CD4-positive, alpha-beta T cell treated with Interleukin-15 for 4 hours (primary cell): ENCODE measurements at places on chromosomes 2 and 18.

DNA sequence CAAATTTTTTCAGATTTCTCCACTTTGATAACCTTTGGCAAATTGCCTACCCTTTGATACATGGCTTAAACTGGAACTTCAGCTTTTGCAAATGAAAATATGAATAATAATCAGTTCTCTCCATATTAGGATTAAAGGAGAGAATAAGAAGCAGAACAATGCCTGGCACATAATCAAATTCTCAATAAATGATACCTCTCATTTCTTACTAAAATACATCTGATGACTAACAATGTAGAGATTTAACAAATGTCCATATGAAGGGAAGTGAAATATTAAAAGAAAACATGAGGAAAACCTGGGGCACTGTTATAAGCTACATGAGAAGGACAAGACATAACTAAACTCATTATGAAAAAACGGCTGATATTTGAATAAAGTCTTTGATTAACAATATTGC is 1103.6 kb downstream of the LRP1B start:
- DNase-seq: no peak

- no peak for DNase-seq
These were observed 76.1 kb downstream of the SCG2 start for GRCh38 chr2:223526106-223526505.

DNA sequence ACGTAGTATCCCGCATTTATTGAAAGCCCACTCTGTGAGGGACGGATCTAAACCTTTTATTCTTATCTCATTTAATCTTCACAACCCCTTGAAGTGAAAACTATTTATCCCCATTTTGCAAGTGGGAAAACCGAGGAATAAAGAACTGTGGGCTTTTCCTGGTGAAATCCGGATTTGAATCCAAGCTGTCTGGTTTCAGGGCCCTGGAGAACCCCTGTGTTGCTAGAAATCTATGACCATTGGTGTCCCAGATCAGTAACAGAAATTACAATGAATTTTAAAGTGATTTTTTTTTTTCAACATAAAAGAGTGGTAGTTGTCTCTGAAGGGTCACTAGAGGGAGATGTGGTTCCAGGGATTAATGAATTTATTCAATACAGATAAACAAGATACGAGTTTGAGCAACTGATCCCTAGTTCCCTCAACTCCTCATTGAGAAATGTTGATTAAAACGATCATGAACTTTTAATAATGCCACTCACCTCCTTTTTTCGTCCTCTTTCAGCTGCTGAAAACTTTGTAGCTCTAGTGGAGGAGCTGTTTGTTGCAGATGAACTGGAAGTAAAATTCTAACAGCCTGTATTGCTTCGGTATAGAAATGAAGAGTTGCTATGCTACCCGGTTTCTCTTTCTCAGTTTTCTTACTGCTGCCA is 940 bp downstream of the XRCC5 start:
- DNase-seq: peak; percentile 7

DNA sequence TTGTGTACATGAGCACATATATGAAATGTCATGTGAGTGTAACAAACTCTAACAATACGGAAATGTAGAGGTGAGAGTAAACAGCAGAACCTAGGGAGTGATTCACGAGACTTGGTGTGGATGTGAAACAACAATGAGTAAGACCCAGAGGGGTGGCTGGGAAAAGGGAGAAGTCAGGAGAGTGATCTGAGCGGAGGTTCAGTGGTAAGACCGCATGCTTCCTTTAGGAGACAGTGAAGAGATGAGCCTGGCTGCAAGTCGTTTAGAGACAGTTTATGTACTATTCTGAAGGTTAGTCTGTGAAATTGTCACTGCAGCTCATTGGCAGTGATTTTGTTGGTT is 150.6 kb downstream of the PRPF40A start:
- DNase-seq: no peak

DNA sequence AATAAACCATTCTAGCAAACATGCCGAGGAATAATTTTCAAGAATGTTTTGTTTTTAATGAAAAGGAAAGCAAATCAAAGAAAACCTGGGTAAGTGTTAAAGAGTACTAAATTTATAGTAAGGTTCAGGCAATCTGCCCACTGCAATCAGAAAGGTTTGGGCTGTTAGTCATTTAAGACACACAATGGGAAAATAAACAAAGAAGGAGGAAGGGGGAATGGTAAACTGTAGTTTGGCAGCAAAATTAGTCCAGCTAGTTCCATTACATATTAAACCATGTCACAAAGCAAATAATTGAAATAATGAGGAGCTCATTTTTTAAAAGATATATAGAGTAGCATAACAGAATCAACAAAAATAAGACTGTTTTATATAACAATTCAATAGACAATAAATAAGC is 87.5 kb upstream of the COPS8 start:
- no peak for DNase-seq

DNA sequence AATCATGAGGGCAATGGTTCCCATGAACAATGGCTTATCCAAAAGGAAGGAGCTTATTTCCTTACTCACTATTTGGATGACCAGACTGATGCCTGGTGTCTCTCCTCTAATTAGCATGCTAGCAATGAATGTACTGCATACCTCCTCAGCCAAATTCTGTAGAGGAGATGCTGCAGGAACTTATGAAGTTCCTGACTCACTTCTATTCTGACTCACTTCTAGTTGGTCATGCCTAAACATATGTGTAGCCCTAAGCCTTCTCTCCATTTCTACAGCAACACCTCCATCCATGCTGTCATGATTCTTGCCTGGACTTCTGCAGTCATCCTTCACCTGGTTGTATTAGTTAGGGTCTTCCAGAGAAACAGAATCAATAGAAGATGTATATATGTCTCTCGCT is 59.9 kb upstream of the MRPS9 start:
- no peak for DNase-seq

GRCh38 chr2:119025013-119025412 is 83.0 kb downstream of the MARCO start:
- DNase-seq: no peak

GRCh38 chr2:106869512-106870275 is 16.3 kb downstream of the ST6GAL2 start:
- no peak for DNase-seq

DNA sequence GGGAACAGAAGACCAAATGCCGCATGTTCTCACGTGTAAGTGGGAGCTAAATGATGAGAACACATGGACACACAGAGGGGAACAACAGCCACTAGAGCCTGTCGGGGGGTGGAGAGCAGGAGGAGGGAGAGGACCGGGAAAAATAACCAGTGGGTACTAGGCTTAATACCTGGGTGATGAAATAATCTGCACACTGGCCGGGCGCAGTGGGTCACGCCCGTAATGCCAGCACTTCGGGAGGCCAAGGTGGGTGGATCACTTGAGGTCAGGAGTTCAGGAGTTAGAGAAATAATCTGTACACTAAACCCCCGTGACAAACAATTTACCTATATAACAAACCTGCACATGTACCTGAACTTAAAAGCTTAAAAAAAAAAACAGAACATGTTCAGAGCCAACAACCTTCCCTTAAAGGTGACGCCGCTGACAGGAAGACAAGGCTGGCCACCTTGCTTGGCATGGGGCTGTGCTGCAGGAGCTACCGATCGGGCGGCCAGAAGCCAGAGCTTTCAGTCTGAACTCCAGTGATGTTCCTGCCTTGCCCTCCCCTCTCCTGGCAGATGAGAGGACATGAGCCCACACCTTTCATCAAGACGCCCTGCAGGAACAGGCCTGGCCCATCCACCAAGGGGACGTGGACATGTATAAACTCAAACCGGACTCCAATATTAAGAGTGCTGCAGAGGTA is 11.2 kb downstream of the SLC66A2 start:
- no peak for DNase-seq

GRCh38 chr2:186636800-186637496 is 47.1 kb downstream of the ITGAV start:
- DNase-seq: no peak

GRCh38 chr2:96927405-96928171 is 57.7 kb upstream of the SEMA4C start:
- DNase-seq: no peak

GRCh38 chr18:31396796-31397612 is 20.4 kb downstream of the DSG4 start:
- no peak for DNase-seq
